ENCODE measurements at places on chromosomes 1 and 21. TPM values are rescaled to one million over a fixed set of nuclear protein-coding genes. Genes with fewer than 3 reads are reported as not detected.

- DNase-seq = no peak
Observed at GRCh38 chr1:67991546-67991945, 58.9 kb downstream of the DIRAS3 start.

DNA sequence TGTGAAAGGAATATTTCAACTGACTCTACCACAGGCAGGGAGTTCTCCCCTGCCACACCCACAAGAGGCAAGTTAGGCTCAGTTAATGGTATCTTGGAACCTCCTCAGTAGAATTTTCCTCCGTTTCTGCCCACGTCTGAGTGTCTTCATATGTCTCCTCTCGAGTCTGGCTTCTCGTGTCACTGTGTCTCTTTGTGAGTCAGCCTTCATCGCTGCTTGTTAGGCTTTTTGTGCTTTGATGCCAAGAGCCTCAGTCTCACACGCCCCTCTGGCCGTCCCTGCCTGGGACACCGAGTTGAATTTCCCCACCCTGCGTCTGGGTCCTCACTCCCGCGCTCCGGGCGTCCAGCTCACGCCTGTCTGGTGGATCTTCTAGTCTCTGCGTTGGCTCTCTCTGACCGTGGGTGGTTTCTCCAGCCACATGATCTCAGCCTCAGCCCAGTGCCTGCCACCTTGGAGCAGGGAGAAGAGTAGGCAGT, 125.7 kb upstream of the GADD45A start:
- DNase-seq = no peak

GRCh38 chr1:164479242-164479641, 79.7 kb upstream of the PBX1 start:
- DNase-seq = no peak

DNA sequence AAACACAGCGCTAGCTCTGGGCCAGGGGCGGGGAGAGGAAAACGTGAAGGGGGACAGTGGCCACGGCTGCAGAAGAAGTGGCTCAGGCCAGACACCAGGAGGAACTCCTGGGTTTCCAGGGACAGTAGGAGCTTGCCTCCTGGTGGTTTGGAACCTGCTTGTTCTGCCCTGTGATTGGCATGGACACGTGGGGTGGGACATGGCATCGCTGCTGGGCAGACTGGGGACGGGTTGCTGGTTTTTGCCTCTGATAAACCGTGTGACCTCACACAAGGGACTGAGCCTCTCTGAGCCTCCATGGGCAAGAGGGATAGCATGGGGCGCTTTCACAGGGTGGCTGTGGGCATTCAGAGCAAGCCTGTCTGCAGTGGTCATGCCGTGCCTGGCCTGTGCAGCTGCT, 7.5 kb upstream of the PLCH2 start:
- DNase-seq = no peak

DNA sequence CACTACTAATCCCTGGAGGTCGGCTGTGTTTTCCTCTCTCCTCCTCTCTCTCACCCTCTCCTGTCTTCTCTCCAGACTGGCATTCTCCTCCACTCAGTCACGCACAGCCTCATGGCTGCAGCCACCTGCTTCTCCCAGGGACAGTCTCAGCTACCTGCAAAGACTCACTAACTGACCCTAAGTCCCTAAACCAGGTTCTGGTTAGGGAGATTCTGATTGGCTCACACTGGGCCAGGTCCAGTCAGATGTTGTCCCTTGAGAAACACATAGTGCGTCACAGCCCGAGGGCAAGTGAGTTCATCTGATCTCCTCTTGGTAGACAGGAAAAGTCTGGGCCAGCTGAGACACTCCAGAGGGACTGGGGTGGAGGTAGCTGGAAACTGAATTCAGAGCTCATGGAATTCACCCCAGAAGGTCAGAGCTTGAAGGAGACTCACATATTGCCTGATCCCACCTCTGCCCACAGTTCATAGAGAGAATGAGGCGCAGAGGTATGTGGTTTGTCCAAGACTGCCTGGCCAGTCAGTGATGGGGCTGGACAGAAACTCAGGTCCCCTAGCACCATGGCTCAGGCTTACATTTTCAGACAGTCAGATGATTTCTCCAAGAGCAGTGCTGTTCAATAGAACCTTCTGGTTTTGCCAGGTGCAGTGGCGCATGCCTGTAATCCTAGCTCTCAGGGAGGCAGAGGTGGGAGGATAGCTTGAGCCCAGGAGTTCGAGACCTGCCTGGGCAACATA, 40.4 kb upstream of the RPL11 start:
- no peak for DNase-seq

NMNAT2 gene
- 1.7 TPM for total RNA-seq

FOXO6 gene
- total RNA-seq = 0.23 TPM

Measured in endothelial cell (in vitro differentiated cells).